ENCODE measurements at places on chromosomes 7 and 10.

DNA sequence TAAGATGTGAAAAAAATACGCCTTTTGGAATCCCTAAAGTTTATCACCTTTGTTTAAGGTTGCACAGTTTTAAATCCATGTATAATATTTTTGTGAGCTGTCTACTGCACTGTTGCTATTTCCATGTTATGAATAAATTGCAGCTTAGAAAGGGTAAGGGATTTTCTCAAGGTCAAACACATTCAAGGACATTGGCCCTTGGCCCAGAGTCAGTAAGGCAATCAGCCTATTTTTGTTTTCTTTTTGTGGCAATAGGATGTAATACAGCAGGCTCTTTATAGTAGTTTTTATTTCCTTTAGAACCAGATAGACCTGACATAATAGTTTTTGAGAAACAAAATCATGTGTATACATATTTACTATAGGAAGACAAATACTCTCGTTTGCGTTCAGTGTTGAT lies 219.8 kb downstream of the ACTR3B start:
- DNase-seq, result no peak

DNA sequence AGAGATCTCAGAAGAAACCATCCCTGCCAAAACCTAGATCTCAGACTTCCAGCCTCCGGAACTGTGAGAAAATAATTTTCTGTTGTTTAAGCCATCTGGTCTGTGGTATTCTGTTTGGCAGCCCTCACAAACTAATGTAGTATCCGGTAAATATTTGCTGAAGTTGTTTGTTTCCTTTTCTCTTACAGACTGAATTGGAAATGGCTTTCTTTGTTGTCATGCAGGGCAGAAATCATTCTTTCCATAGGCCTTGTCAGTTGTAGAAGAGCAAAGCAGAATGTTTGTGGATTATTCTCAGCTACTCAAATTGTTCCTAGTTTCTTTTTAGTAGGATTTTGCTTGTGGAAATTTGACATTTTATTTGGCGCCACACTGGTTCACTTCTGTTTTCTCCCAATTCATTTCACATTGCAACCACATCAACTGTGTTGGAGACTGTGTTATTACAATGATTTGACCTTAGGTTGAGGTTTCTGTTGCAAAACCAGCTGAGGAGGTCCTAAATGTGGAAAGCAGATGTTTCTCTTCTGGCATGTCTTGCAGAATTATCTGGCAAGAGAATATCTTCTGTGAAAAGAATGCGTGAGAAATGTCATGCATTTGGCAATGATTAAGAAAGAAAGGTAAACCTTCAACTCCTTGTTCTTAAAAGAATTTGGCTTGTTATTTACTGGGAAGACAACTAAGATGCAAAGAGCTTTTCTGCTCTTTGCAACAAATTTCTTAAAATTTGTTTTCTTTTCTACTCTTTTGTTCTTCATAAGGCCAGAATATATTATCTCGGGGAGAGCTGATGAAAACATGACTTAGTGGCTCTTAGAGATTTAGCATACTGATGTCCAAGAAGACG lies 25.8 kb downstream of the ACTA2 start:
- no peak for DNase-seq

- no peak for DNase-seq
These were observed 138.2 kb downstream of the C10orf105 start for GRCh38 chr10:71581376-71581775.

- no peak for DNase-seq
These were observed 7.5 kb downstream of the STN1 start for GRCh38 chr10:103910442-103911012.

DNA sequence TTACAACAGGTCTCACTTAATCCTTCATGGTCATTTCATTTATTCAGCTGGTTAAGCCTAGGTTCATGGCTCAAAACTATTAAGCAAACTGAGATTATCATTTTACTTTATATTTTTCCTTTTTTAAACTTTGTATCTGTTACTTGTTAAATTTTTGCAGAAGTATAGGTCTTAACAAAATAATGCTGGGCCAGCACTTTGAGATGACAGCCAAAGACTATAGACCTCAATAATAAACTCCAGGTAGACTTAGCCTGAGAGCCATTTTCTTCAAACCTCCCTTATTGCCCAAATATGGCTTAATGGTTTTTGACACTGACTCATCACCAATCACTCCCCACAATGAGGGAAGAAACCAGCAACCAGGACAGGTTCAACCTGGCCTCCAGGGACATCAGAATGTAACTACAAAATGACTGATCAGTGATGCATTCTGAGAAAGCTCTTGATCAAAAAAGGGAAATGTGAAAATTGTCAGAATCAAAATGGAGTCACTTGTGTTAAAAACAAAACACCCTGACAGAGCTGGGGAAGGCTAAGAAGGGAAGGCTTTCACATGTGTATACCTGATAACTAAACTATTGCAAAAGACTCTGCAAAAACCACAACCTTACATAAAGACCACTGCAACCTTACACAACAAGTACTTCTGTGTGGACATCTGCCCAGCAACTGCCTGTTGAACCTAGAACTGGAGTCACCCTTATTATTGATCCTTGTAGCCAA lies 2.1 kb upstream of the CCDC126 start:
- no peak for DNase-seq

- no peak for DNase-seq
These were observed 7.5 kb downstream of the RBAK start for GRCh38 chr7:5053175-5053574.
